Uterus (tissue), 4 donors: ENCODE measurements at places on chromosomes 11 and 22.

DNA sequence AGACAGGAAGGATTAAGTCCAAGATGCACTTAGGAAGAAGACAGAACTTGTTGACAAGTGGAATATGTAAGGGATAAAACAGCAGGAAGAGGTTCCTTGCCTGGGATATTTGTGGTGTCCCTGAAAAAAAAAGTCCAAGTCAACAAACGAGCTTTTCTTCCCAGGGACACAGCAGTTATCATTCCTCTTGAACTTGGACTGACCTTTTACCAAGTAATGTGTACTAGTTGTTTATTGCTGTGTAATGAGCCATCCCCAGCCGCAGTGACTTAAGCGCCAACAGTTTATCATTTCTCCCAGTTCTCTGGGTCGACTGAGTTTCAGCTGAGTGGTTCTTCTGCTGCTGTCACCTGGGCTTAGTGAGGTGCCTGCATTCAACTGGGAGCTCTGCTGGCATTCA, 37.0 kb downstream of the KREMEN1 start:
- DNase-seq, result no peak

GRCh38 chr11:86124251-86125233, 55.7 kb upstream of the PICALM start:
- no peak for DNase-seq

DNA sequence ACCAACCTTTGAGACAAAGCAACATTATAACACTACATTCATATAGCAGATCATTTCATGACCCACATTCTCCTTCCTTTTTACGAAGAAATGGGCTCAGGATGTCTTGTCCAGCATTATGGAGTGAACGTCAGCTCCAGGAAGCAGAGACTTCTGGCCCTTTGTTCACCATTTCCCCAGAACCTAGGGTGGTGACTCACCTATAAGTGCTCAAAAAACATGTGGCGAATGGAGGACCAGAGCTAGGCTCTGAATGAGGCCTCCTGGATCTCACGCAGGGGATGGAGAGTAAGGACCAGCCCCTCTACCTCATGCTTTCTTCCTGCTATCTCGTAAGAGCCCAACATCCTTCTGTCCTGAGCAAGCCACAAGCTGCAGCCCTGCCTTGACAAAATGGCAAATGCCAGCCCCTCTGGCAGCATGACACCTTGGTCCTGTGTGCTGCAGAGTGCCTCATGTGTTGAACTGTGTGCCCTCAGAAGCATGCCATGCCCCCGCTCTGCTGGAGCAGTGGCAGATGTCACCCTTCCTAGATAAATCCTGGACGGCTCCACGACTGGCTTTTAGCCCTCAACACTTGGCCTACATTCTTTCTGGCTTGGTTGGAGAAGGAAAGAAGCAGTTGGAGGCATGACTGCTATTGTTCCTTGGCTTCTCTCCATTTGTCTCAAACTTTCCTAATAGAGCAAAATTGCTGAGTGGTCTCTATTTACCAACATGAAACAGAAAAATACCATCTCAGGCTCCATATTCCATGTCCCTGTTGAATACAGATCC, 6.5 kb upstream of the ST3GAL4 start:
- no peak for DNase-seq

DNA sequence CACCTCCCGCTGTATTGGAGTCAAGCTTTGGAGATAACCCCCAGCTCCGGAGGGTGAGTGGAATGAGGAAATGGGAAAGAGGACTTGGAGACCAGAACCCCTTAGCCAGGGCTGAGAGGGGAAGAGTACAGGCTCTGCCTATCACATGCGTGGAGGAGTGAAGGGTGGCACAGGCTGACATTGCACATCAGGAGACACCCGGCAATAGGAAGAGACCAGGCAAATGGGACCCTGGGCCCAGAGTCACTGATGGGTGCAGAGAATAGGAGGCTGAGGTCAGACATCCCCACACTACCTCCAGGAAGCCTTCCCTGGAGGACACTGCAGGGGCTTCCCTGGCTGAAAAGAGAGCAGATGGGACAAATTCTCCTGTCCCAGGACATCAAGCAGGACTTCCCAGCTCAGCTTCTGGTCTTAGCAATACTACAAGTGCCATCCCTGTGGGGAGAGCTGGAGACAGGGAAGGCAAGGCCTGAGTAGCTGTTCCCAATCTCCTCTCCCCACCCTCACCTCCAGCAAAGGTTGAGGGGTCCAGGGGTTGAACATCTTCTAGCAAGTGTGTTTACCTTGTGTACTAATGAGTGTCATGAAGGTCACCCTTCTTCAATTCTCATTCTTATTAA, 160.7 kb downstream of the BUD13 start:
- no peak for DNase-seq

- no peak for DNase-seq
These were observed 8.8 kb downstream of the TRAF6 start for GRCh38 chr11:36501236-36501635.
